Naive thymus-derived CD4-positive, alpha-beta T cell (primary cell): ENCODE measurements at places on chromosomes 6 and 20.

GRCh38 chr6:144220031-144220790, 64.9 kb upstream of the UTRN start:
- peaks cover 14% of the 10 kb centered on the region for H3K4me1 ChIP-seq
- H3K4me3 ChIP-seq, result no peak overlapping the region
- no peak overlapping the region for H3K27ac ChIP-seq
- H3K36me3 ChIP-seq, result peaks cover 3% of the 10 kb centered on the region
- no peak for DNase-seq
- H3K27me3 ChIP-seq, result no peaks in the 10 kb centered on the region

- no peaks in the 10 kb centered on the region for H3K36me3 ChIP-seq
- DNase-seq, result no peak
- H3K4me1 ChIP-seq, result no peaks in the 10 kb centered on the region
- no peak overlapping the region for H3K4me3 ChIP-seq
- H3K27me3 ChIP-seq, result no peaks in the 10 kb centered on the region
- no peak overlapping the region for H3K27ac ChIP-seq
These were observed 45.0 kb downstream of the RNF144B start for GRCh38 chr6:18432180-18432579.

- H3K27ac ChIP-seq, result no peak overlapping the region
These were observed 89.7 kb upstream of the GCM1 start for GRCh38 chr6:53238311-53238710.

DNA sequence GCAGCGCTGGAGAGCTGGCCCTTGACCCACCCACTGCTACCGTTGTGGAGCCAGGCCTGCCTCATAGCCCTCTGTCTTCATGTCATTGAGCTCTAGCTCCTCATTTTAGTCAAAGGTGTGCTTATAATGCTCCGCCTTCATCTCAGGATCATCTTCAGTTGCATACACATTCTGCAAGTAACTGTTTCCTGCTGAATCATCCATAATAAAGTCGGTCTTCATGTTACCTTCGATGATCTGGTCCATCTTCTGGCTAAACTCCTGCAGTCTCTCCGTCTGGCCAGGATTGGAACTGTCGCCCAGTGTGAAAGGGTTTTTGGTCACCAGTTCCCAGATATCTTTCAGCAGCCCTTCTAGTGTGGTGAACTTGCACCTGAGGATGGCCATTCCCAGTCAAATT, 62.6 kb upstream of the ARMC2 start:
- DNase-seq, result no peak
- H3K27ac ChIP-seq, result no peak overlapping the region
- no peaks in the 10 kb centered on the region for H3K36me3 ChIP-seq
- H3K4me3 ChIP-seq, result no peak overlapping the region

- no peak for DNase-seq
- H3K27me3 ChIP-seq, result no peaks in the 10 kb centered on the region
- no peak overlapping the region for H3K4me3 ChIP-seq
- no peak overlapping the region for H3K27ac ChIP-seq
- H3K4me1 ChIP-seq, result peaks cover 7% of the 10 kb centered on the region
These were observed 3.2 kb upstream of the SOX4 start for GRCh38 chr6:21590346-21590745.

- no peak overlapping the region for H3K4me3 ChIP-seq
These were observed 362.0 kb upstream of the CITED2 start for GRCh38 chr6:139736325-139736906.

GRCh38 chr6:92376691-92377090, 1042.7 kb downstream of the EPHA7 start:
- no peaks in the 10 kb centered on the region for H3K4me1 ChIP-seq
- H3K36me3 ChIP-seq, result no peaks in the 10 kb centered on the region
- H3K27ac ChIP-seq, result no peak overlapping the region
- no peak overlapping the region for H3K4me3 ChIP-seq
- no peaks in the 10 kb centered on the region for H3K27me3 ChIP-seq

- no peak overlapping the region for H3K27ac ChIP-seq
- no peaks in the 10 kb centered on the region for H3K27me3 ChIP-seq
- H3K4me3 ChIP-seq, result no peak overlapping the region
- no peak for DNase-seq
- no peaks in the 10 kb centered on the region for H3K36me3 ChIP-seq
These were observed 192.5 kb downstream of the MYLK4 start for GRCh38 chr6:2558098-2558680.

- H3K36me3 ChIP-seq, result no peaks in the 10 kb centered on the region
- no peak overlapping the region for H3K4me3 ChIP-seq
- DNase-seq, result no peak
- no peak overlapping the region for H3K27ac ChIP-seq
- no peaks in the 10 kb centered on the region for H3K4me1 ChIP-seq
- H3K27me3 ChIP-seq, result no peaks in the 10 kb centered on the region
These were observed 108.1 kb upstream of the TIAM2 start for GRCh38 chr6:154887051-154887450.

- no peaks in the 10 kb centered on the region for H3K4me1 ChIP-seq
- H3K27me3 ChIP-seq, result no peaks in the 10 kb centered on the region
- no peak overlapping the region for H3K4me3 ChIP-seq
- DNase-seq, result no peak
These were observed 606 bp downstream of the ID4 start for GRCh38 chr6:19837511-19838441.

DNA sequence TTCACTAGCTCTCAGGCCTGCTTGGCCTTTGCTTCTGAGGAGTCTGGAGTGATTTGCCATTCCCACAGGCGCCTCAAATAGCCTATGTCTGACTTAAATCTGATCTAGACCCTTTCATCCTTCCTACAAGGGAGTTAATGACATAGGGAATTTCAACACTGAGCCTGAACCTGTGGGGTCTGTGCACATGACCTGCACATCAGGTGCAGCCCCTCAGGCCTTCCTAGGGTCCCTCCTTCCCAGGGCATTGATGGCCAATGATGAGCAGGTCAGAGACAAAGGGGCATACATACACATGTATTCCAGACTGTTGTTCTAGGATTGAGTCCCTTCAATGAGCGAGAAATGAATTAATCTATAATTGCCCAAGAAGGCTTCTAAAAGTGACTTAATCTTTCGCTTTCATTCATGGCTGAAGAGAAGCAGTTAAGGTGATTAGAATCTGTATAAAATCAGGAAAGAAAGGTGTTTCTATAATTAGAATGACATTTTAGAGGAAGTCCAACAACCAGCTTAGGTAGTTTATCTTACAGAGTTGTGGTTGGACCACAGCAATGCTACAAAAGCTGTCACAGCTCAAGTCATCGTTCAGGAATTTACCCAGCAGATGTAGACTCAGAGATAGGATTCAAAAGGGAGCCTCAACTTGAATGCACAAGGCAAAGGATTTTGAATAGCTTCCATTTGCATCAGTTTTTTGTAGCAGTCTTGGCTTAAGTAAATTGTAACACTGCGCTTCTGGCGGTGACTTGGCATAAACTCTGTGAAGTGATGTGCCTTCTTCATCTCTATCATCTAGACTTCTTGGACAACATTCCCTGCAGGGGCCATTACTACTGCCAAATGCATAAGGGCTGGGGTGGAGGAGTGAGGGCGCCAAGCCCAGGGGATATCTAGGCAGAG, 27.0 kb upstream of the TBC1D7 start:
- peaks cover 32% of the 10 kb centered on the region for H3K4me1 ChIP-seq
- H3K27ac ChIP-seq, result peak overlapping the region; percentile 46
- H3K4me3 ChIP-seq, result peak overlapping the region; percentile 22
- H3K27me3 ChIP-seq, result no peaks in the 10 kb centered on the region
- H3K36me3 ChIP-seq, result no peaks in the 10 kb centered on the region
- peak; percentile 42 for DNase-seq
